Aorta (tissue), 5 donors: ENCODE measurements at places on chromosomes 12 and 14. TPM values are rescaled to one million over a fixed set of nuclear protein-coding genes. Genes with fewer than 3 reads are reported as not detected.

The PZP gene
- not detected for polyA plus RNA-seq

The OAS1 gene
- polyA plus RNA-seq: 3.8 TPM

The FOXM1 gene
- 6.1 TPM for polyA plus RNA-seq

- peak; percentile 94 for DNase-seq
These were observed 26.5 kb upstream of the ACTN1 start for GRCh38 chr14:69005432-69006148.

DNA sequence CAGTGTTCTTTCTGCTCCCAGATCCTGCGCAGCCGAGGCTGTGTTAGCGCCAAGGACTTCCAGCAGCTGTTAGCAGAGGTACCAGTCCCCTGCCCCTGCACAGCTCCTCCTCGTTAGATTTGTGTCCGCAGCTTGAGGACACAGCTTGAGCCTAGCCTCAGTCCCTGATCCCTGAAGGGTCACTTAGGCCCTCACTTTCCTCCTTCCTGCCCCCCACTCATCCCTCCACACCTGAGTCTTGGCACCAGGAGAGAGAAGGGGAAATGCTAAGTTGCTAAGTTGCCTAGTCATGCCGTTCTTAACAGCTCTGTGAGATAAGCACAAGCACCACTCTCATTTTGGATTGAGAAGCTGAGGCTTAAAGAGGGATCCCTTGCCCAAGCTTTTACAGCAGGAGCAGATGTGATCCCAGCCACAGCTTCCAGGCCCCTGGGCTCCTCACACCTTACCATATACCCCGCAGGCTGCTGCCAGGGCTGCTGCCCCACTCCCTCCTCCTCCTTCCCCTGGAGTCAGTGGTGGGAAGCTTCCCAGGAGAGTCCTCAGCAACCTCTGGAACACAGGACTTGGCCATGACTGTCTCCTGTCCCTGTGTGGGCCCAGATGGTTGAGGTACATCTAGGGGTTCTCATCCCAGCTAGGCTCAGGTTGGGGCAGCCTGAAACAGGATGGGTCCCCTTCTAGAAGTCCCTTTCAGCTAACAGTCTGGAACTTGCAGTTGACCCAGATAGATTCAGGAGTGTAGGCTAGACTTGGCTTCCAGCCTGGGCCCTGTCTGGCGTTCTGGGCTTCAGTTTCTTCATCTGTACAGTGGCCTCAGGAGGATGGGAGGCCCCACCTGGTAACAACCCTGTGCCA is 975 bp downstream of the OGFOD2 start:
- no peak for DNase-seq

DNA sequence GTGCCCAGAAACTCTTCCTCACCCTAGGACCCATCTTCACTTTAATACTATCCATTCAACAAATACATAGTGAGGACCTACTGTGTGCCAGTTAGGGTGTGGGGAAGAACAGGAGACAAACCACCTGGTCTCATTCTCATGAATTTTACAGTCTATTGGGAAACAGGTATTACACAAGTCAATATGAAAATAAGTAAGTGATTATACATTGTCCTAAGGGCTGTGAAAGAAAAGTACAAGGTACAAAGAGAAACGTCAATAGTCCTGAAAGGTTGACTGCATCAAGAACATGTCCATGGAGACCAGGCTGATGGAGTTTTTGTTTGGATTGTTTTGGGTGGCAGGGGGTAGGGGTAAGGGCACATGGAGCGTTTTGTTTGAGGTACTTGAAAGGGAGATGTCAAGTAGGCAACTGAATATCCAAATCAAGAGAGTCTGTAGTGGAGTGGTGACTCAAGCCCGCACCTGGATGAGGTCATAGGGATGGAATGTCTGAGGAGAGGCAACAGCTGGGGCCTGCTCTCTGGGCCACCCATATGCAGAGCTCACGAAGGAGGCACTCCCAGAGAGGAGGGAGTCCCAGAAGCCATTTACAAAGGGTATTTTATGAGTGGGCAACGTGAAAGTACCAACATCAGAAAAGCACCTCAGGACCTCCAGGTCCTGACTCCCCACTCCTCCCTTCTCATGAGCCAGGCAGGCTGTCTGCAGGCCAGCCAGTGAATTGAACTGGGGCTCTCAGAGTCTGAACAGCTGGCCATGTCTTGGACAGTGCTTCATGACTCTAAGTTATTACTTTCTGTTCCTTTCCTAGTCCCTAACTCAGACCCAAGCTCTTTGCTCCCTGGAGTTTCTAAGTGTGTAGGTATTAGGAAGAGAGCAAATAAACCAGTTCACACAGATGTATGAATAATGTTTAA is 272.0 kb downstream of the ZFP36L1 start:
- DNase-seq: no peak

GRCh38 chr12:81644503-81644902 is 114.6 kb downstream of the PPFIA2 start:
- no peak for DNase-seq

DNA sequence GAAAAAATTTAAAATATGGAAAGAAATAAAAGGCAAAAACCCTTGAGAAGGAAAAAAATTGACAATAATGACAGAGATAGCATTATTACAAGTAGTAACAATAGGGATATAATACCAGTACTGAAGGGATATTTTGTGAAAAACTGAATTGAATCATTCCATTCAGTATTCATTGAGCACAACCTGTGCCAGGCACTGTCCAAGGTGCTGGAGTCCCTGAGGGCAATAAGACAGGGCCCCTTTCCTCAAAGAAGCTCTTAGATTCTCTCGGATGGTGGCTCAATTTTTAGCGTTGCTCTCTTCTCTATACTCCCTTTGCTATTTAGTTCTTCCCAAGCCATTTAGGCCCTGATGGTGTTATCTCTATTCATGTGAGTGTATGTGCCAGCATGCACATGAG is 34.3 kb upstream of the GAS2L3 start:
- no peak for DNase-seq

DNA sequence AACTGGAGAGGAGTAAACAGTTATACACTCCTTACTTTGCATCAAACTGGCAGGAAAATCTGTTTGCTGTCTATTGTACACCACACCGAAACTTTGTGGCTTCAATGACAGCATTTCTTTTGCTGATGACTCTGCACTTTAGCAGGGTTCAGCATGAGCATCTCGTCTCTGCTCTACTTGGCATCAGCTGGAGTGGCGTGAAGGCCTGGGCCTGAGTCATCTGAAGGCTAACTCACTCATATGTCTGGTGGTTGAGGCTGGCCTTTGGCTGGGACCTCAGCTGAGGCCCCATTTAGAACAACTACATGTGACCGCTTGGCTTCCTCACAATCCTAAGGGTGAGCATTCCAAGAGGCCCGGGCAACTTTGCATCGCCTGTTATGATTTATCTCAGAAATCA is 28.7 kb upstream of the REP15 start:
- DNase-seq: peak; percentile 86

- DNase-seq: no peak
These were observed 21.7 kb downstream of the DLK1 start for GRCh38 chr14:100748403-100748802.

GRCh38 chr12:124322271-124322998 is 27.5 kb downstream of the RFLNA start:
- DNase-seq: no peak

GRCh38 chr14:91036741-91037469 is 23.5 kb downstream of the RPS6KA5 start:
- DNase-seq: no peak

- no peak for DNase-seq
These were observed 102.7 kb downstream of the BTG1 start for GRCh38 chr12:92042791-92043531.

GRCh38 chr12:42728770-42729534 is 139.4 kb upstream of the PRICKLE1 start:
- no peak for DNase-seq

DNA sequence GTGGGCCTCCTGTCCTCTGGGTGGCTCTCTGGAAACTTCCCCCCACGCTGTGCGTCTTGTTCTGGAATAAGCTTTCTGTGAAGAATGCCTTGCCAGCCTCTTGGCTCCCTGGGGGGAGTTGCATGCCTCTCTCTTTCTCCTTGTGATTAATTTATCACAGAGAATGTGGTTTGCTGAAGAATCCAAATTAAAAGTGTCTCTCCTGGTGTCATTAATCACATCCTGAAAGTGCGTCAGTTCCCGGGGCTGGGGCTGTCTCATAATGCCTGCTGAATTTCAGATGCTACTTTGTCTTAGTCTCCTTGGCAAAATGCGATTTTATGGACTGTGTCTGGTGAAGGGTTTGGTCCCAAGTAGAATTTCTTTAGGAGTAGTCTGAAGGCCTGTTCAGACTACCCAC is 787.7 kb upstream of the TMEM132C start:
- DNase-seq: no peak

- no peak for DNase-seq
These were observed 59.1 kb upstream of the BICD1 start for GRCh38 chr12:32047357-32048212.

- DNase-seq: no peak
These were observed 7.6 kb upstream of the KERA start for GRCh38 chr12:91065396-91065795.

GRCh38 chr14:63760014-63760413 is 32.1 kb upstream of the SGPP1 start:
- DNase-seq: no peak
